ENCODE measurements at places on chromosomes 6 and 20.

DNA sequence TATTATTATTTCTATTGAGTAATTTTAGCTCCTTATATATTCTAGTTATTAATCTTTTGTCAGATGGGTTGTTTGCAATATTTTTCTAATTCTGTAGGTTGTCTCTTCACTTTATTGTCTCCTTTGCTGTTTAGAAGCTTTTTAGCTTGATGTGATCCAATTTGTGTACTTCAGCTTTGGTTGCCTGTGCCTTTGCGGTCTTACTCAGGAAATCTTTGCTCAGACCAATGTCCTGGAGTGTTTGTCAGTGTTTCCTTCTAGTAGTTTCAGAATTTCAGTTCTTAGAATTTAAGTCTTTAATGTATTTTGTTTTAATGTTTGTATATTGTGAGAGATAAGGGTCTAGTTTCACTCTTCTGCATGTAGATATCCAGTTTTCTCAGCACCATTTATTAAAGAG is 916.0 kb upstream of the EYS start:
- no peak for DNase-seq

GRCh38 chr6:100255701-100256100 is 209.0 kb downstream of the SIM1 start:
- no peak for DNase-seq

GRCh38 chr6:25889877-25890853 is 16.1 kb upstream of the SLC17A3 start:
- no peak for DNase-seq

DNA sequence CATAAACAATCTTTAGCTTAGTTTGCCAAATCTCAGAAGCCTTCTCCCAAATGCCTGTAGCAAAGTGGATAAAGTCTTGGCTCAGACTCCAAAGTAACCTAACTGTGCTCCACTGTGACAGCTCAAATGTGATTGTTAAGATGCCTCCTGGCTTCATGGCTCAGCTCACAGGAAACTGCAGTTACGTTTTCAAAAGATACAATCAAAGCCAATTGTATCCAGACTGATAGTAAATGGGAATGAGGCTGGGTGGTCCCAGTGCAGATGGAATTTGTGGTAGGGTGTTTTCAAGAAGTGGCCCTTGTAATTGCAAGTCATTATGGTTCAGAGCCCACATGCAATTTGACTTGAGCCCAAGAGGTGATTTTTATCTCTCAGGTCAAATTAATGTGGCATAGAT is 151.2 kb upstream of the TAB2 start:
- DNase-seq: no peak

DNA sequence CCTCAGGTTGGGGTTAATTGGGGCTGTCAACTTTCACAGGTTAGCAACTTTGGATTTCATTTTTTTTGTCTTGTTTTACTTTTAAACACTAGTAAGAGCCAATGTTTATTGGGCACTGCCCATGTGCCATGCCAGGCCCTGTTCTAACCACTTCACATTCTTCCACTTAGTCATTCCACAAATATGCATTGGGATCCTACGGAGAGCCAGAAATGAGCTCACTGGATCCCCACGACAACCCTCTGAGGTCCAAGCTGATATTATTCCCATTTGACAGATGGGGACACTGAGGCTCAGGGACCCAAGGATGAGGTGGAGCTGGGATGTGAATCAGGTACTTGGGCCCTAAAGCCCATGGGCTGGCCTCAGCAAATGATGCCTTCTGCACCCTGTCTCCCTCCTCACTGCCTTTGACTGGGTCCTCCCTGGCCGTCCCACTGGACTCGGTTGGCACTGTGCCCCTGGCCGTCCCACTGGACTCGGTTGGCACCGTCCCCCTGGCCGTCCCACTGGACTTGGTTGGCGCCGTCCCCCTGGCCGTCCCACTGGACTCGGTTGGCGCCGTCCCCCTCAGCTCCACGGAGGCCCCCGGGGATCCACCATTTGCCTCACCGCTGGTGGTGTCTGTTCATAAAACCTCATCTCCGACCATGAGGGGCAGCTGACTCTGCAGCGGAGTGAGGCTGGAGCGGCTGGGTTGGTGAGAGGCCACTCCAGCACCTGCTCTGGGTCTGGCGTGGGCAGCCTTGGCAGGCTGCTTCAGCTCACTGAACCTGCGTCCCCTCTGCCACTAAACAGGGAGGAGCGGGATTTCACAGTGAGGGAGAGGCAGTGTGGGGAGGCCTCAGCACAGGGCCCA is 4.8 kb upstream of the PMEPA1 start:
- DNase-seq: no peak

DNA sequence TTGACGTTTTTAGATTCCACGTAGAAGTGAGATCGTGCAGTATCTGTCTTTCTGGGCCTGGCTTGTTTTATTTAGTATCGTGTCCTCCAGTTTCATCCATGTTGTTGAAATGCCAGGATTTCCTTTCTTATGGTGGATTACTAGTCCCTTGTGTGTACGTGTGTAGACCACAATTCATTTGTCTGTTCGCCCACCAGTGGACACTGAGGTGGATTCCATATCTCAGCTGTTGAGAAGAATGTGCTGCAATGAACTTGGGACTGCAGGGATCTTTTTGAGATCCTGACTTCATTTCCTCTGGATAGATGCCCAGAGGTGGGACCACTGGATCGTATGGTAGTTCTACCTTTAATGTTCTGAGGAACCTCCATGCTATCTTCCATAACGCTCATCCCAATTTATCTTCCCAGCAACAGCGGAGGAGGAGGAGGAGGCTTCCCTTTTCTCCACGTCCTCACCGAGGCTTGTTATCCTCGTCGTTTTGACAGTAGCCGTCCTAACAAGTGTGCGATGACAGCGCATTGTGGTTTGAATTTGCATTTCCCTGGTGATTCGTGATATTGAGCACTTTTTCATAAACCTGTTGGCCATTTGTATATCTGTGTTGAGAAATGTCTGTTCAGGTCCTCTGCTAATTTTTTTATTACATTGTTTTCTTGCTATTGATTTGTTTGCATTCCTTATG is 62.4 kb downstream of the CDH4 start:
- DNase-seq: no peak

GRCh38 chr6:53347250-53347920 is 1.4 kb downstream of the ELOVL5 start:
- DNase-seq: no peak

GRCh38 chr6:125789167-125789566 is 1.6 kb upstream of the NCOA7 start:
- no peak for DNase-seq

- DNase-seq: no peak
Observed at GRCh38 chr6:148235446-148235845, 107.2 kb upstream of the SASH1 start.

GRCh38 chr6:33604941-33605854 is 15.9 kb upstream of the ITPR3 start:
- no peak for DNase-seq

GRCh38 chr6:80454661-80455365 is 348.3 kb downstream of the BCKDHB start:
- no peak for DNase-seq

DNA sequence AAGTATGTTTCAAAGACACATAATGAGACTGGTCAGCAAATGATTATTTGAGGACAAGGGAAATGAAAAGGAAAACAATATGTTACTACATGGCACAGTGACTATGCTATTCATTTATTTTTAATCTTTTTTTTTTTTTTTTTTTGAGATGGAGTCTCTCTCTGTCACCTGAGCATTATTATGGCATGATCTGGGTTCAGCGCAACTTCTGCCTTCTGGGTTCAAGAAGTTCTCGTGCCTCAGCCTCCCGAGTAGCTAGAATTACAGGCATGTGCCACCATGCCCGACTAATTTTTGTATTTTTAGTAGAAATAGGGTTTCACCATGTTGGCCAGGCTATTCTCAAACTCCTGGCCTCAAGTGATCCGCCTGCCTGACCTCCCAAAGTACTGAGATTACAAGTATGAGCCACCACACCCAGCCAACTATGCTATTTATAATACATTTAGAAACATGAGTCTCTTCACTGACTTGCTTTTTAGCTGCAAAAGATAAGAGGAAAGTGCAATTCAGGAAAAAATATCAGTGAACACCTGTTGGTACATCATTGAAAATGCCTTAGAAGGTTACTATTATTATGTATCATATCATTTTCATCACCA is 3.4 kb downstream of the CALHM4 start:
- no peak for DNase-seq
